ENCODE measurements at places on chromosomes 6 and 20. TPM values are rescaled to one million over a fixed set of nuclear protein-coding genes. Genes with fewer than 3 reads are reported as not detected.

The STMND1 gene
- total RNA-seq = not detected

The PRELID3B gene
- total RNA-seq = 57.3 TPM

The RCAN2 gene
- total RNA-seq = 0.53 TPM

The FAM217A gene
- not detected for total RNA-seq

The CAGE1 gene
- 0.20 TPM for total RNA-seq

All from activated naive CD8-positive, alpha-beta T cell treated with anti-CD3 and anti-CD28 coated beads, Interleukin-2, amount 10 ng/mL, durations not matched to agents 7 days and 5 days (primary cell).